ENCODE measurements at places on chromosomes 13 and 19.

- DNase-seq, result no peak
Measured at GRCh38 chr13:113991191-113991669, 17.4 kb upstream of the C13orf46 start.

- no peak for DNase-seq
Measured at GRCh38 chr19:1999856-2000515, 15.5 kb downstream of the BTBD2 start.

DNA sequence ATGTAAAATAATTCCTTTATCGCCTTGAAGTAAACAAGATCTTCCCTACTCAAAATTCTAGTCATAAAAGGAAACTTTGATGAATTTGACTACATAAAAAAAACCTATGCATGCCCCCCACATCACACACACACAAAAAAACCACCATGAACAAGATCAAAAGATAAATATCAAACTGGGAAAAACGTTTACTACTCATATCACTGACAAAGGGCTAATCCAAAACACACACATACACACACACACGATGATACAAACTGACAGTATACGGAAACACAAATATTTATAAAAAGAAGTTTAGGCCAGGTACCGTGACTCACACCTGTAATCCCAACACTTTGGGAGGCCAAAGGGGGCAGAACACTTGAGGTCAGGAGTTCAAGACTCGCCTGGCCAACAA, 61.9 kb downstream of the TSC22D1 start:
- no peak for DNase-seq

DNA sequence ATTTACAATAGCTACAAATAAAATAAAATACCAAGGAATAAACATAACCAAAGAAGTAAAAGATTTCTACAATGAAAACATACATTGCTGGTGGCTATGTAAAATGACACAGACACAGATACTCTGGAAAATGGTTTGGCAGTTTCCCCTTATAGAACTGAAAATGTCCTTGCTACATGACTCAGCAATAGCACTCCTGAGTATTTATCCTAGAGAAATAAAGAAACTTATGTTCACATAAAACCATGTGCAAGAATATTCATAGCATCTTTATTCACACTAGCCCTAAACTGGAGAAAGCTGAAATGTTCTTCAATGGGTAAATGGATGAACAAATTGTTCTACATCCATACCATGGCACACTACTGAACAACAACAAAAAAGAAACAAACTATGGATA, 100.2 kb upstream of the RFC3 start:
- DNase-seq, result no peak

GRCh38 chr19:32343550-32344262, 1.7 kb upstream of the ZNF507 start:
- no peak for DNase-seq

- no peak for DNase-seq
Measured at GRCh38 chr19:38691938-38692457, 44.5 kb downstream of the ACTN4 start.

GRCh38 chr19:18487576-18488402, 34.1 kb downstream of the ELL start:
- DNase-seq, result no peak

DNA sequence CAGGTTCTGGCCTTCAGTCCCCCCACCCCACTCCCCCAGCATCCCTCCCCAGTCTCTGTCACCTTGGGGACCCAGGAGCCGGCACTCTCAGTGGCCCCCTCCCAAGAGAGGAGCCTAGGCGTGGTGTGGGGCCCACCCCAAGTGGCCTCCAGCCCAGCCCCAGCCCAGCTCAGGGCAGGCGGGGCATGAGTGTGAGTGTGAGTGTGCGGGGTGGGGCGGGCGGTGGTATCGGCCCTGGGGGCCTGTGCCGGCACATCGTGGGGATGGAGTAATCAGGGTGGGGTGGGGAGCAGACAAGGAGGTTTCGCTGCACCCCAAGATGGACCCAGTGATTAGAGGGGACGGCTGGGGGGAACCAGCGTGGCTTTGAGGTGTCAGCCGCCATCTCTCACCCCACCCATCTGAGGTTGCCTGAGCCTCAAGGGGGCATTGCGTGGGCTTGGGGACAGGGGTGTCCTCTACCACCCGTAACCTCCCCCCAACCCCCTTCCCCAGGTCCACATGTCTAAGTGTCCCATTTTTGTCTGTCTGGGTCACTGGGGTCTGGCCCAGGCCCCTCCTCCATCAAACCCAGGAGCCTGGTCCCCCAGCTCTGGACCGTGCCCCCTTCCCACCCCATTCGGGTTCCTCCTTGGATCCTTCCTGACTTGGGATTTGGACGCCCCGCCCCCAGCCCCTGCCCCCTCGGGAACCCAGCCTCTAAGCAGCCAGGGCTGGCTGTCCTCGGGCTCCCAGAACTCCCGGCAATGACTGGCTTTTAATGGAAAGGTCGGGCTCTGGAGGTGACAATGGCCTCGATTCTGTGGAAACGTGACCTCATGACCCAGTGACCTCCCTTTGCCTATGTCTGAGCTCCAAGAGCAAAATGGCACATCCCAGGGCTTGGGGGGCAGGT, 6.9 kb upstream of the SULT2B1 start:
- DNase-seq, result no peak

DNA sequence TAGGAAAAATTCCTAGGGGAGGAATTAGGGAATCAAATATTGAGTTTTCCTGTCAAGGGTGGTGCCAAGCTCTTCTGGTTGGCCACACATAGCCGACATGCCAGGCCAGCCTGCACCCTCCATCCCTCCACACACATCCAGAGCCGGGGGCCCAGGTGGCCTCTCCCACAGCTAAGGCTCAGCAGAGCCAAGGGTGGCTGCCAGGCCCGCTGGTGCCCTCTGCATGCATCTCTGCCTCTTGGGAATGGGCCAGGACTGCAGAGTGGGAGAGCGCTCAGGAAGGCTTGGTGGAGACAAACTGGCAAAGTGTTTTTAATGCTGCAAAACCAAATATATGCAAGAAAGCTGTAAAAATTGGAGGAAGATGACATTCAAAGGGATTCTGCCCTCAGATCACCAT, 42.7 kb upstream of the GAS6 start:
- no peak for DNase-seq

DNA sequence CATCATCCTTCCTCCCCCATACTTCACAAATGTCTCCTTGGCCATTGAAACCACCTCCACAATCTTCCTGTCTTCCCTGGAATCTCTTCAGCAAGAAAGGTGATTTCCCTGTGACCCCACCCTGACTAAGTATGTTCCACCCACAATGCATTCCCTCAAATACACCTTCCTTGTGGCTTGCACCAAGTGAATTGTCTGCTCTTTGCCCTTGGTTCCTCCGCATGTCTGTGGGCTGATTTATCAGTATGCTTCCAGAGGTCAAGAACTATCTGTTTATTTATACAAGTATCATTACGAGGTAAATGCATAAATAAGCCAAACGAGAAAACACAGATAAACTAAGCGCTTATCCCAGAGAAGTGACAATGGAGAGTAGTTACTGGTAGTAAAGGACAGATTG, 45.4 kb upstream of the POMP start:
- DNase-seq, result no peak

DNA sequence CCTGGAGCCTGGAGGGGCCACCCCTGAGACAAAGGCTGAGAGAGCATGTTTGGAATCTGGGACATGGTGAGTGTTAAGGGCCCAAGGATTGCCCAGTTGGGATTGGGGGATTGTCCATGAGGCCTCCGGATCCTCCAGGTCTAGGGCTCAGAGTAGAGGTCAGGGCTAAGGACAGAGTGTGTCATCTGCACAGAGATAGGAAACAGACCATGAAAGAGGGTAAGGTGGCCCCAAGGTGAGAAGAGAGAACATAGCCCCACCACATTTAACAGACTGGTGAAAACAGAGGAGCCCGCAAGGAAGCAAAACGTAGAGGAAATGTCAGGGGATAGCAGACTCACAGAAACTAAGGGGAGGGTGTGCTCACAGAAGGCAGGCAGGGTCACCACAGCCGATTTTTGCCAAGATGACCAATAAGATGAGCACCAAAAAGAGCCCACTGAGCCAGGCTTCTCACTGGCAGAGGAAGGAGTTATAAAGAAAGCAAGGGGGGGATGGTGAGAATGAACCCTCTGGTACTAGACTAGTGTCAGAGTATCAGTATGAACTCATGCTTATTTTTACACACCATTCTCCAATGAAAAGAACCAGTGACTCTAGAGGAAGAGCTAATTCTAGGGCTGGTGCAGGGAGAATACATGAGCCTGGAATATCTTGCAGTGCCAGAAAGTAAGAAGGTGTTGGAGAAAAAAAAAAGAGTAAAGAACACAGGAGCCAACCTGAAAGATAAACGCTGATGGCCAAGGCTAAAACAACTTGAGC, 17.5 kb downstream of the DYRK1B start:
- DNase-seq, result no peak

DNA sequence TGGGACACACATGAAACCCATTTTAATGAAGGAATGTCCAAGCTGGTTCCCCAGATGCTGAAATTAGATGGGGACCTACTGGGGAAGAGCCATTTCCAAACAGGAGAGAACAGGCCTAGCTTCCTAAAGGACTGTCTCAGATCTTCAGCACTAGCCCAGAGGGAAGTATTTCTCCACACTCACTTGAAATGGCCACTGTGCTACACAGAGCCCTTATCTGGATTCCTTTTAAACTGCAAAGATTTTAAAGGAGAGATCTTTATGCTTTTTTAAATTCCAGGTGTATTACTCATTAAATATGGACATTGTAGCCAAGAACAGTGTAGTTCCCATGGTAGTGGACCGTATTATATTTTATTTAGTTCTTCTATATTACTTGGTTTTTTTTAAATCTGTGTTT, 255.3 kb downstream of the SHISA2 start:
- DNase-seq, result no peak

GRCh38 chr19:3163230-3163886, 15.2 kb upstream of the S1PR4 start:
- DNase-seq, result no peak

DNA sequence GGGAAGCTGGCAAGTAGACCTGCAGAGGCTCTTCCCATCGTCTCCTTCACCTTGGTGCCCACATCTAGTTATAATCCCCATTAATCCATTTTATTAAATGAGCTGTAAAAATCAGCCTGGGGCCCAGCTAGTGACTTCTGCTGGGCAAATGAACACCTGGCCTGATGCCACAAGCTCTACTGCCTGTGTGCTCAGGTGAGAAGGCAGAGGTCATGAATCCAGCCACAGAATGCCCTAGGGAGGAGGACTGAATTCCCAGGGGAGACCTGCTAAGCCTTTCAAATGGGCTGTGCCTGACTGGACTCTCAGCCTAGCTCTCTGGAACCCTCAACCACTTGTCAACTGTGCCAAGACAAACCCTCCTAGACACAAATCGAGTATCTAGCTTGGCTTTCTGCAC, 74.0 kb downstream of the PDS5B start:
- DNase-seq, result no peak

- no peak for DNase-seq
Measured at GRCh38 chr19:8109455-8109854, 39.9 kb downstream of the FBN3 start.

DNA sequence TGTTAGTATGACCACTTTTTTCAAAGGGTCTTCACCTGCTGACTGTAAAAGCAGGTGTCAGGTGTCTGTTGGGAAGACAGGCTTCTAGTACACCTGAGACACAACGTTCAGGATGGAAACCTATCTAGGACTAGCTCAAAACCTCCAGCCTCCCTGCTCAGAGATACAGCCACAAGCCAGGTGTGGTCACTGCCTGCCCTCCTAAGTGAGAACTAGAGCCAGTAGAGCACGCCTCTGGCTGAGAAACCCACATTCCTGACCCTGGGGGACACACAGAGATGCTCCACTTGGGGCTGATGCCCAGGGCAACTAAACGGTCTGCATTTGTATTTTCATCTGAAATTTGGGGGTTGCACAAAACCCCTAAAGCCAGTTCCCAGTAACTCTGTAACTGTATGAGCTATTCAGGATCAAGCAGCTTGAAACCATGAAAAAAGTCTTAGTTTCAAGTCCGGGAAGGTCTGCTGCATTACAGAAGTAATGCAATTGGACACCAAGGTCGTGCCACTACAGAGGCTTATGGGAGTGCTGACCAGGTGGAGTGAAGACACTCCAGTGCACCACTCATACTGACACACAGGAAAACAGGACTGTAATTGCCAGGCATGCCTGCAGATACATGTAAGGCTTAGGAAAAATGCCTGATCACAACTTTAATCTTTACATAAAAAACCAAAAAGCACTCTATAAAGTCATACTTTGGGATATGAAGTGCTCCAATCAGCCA, 27.8 kb downstream of the ANKRD10 start:
- DNase-seq, result no peak

DNA sequence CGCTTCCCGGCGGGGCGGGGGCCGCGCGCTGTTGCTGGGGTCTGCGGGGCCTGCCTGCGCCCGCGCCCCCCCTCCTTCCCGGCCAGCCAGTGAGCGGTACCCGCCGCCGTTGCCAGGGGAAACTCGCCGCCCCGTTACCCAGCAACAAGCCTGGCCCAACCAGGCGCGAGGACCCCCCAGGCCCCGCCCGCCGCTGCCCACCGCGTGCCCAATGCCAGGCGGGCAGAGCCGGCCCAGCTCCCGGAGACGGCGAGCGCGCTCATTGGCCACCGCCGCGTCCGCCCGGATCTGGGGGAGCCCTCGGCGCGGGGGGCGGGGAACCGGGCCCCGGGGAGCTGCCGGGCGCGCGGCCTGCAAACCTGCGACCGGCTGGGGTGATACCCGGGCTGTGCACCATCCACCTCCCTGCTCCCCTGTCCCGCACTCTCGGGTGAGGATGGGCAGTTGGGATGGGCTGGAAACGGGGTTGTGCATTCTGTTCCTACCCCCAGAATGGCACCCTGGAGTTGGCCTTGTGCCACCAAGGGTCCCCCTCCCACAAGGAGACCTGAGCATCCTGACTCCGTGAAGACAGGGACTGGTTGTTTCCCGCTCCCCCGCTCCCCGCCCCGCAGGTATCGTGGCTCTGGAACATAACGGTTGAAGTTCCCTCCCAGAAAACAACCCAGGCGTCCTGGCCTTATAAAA, 8.8 kb upstream of the BBC3 start:
- no peak for DNase-seq
